ENCODE measurements at places on chromosomes 7 and 10.

DNA sequence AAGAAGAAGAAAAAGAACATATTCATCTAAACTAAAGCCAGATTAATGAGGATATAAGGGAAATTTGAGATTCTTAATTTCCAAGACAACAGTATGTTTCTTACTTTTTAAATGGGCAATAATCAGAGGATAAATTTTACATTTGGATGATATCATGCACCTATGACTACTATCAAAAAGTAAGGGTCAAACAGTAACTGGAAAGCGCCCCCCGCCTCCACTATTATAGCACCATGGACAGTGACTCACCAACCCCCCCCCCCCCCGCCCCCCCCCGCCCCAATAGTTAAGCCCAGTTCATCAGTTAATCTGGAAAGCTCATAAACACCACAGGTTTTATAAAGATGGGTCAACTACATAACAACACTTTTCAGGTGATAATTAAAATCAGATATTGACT, 194.3 kb upstream of the DGKB start:
- DNase-seq, result no peak

- no peak for DNase-seq
Measured at GRCh38 chr10:64130152-64130551, 609.0 kb downstream of the REEP3 start.

- DNase-seq, result no peak
Measured at GRCh38 chr10:299969-300368, 164.7 kb downstream of the ZMYND11 start.

GRCh38 chr7:139648941-139649425, 125.5 kb downstream of the CLEC2L start:
- no peak for DNase-seq

DNA sequence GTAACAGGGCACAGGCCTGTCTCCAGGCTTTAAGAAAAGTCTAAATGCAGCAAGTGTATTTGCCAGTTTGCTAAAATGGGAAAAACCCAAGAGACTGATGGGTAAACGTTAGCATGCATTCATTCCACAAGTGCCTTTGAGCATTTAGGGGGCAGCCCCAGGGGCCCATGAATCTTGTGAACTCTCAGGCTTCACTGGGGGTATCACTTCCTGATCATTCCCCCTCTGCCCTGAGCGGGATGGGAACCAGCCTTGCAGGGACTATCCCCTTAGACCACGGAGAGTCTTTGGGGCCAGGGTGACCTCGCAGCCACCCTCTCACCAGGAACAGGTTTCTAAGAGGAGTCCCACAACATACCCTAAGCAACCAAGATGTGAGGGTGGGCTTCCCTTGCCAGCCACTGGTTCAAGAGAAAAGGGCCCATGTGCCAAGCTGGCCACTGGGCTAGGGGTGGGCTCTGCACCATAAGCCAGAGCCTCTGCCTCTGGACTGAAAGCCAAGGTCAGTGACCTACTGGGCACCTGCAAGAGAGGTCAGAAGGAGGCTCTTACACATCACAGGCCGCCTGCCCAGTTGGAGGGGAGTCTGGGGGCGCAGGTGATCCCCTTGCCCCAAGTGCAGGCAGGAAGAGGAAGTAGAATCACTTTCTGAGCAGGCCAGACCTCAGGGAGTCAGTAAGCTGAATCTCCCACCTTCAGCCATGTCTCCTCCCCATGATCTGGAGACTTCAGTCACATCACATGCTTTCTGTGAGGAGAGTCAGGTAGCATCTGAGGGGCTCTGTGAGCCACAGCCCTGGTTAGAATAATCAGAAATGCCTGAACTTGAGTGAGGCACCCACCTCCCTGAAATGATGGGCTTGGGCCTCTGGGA, 75.0 kb downstream of the C10orf105 start:
- DNase-seq, result no peak

GRCh38 chr7:148173369-148173768, 417.2 kb upstream of the C7orf33 start:
- no peak for DNase-seq

GRCh38 chr10:108450280-108450679, 1285.8 kb upstream of the SORCS1 start:
- no peak for DNase-seq

DNA sequence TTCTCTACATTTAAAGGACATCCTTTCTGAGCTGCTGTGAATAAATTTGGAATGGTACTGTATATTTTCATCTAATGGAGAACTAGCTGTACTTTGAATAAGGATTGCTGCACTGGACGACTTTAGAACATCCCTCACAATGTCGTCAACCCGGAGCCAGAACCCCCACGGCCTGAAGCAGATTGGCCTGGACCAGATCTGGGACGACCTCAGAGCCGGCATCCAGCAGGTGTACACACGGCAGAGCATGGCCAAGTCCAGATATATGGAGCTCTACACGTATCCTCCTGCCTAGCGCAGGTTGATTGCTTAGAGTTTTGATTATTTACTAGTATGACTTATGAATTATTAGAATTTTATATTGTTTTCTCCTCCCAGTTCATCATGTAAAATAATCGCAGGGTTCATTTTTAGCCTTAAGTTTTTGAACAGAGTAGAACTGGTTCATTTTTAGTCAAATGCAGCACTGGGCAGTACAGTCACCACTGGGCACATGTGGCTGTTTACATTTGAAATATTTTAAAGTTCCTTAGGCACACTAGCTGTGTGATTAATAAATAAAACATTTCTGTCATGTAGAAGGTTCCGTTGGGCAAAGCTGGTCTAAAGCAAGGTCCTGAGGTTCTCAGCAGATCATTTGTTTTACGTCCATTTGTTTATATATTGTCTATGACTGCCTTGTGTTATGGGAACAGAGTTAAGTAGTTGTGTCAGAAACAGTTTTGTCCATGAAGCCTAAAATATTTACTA, 31.5 kb downstream of the CUL1 start:
- no peak for DNase-seq

DNA sequence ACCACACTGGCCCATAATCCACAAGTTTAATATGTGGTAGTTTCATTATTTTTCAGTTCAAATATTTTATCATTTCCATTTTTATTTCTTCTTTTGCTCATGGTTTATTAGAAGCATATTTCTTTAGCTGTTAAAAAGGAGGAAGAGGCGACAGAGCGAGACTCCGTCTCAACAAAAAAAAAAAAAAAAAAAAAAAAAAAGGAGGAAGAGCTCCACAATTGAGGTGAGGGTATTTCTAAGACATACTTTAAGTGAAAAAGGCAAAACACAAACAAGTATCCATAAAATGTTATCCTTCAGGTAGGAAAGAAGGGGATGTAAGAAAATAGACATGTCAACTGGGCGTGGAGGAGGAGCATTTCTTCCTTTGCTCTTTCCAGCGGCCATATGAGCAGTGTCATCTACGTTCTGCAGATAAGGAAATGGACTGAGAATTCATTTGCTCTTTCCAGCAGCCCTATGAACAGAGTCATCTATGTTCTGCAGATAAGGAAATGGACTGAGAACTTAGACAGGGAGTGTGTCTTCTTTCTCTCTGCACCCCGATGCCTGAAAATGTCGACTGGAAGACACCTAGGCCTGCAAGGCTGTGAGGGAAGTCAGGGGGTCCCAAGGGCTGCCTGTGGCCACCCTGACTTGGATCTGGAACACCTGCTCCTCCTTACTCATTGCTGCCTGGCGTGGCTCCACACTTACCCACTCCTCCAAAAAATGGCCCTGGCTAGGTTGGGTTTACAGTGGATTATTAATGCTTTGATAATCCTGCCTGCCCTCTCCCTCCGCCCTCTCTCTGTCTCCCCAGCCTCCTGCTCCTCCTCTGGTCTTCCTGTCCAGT, 18.9 kb upstream of the RAMP3 start:
- DNase-seq, result no peak

- no peak for DNase-seq
Measured at GRCh38 chr10:114179148-114179547, at the start of gene TDRD1. Gene TDRD1 (plus strand): TSS chr10:114179353. CDS start chr10:114187832, 8,479 bp downstream.

DNA sequence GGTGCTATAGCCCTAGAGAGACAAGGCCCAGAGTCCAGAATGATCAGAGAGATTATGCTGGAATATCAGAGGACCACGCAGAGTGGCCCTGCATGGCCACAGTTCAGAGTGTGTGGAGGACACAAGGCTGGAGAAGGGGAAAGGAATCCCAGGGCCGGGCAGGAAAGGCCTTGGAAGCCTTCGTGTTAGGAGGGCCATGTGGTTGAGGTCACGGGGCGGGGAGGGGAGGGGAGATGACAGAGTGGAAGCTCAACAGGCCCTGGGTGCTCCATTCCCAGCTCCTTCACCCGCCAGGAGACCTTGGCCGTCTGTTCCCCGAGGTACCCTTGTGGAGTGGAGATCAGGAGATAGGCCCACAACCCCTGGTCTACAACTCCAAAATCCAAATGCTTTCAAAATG, 13.2 kb upstream of the EN2 start:
- no peak for DNase-seq

DNA sequence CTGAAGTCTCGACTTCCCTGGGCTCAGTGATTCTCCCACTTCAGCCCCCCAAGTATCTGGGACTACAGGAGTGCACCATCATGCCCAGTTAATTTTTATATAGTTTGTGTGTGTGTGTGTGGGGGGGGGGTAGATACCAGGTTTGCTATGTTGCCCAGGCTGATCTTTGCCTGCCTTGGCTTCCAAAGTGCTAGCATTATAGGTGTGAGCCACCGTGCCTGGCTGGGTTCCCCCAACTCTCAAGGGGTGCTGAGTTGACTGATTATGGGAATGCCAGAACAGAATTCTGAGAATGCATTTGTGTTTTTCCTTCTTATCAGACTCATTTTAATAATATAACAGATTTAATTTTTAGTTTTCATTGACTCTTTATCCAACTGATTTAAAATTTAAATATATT, 19.5 kb downstream of the RPA3 start:
- no peak for DNase-seq

GRCh38 chr7:2724453-2725177, 36.6 kb downstream of the AMZ1 start:
- no peak for DNase-seq

DNA sequence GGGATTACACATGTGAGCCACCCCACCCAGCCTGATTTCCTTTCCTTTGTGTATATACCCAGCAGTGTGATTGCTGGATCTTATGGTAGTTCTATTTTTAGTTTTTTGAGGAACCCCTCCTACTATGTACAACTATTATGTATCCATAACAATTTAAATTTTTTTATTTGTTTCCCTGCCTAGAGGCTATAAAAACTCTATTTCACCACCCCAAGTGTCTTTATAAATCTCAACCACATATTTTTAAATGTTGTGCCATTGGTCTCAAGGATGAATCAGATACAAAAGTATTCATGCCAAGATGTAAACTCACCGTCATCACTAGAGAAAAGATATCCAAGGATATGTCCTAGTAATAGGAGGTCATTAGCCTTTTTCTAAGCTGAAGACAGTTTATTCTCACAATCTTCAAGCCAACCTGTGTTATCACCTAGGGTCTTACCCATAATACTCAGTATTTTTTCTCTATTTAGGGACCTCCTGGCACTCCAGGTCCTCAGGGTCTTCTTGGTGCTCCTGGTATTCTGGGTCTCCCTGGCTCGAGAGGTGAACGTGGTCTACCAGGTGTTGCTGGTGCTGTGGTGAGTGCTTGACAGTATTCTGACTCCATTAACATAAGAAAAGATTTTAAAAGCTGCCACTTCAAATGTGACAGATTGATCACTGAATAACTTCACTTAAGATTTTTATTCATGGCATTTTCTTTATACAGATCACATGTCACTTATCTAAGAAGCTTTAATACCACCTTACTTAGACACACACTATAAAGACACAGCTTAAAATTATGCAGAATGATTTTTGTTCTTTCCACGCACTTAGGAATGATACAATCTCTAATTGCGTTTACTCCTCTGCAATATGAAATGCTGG, 29.4 kb downstream of the COL1A2 start:
- no peak for DNase-seq

- DNase-seq, result no peak
Measured at GRCh38 chr10:119817991-119818888, 54.4 kb downstream of the MCMBP start.

DNA sequence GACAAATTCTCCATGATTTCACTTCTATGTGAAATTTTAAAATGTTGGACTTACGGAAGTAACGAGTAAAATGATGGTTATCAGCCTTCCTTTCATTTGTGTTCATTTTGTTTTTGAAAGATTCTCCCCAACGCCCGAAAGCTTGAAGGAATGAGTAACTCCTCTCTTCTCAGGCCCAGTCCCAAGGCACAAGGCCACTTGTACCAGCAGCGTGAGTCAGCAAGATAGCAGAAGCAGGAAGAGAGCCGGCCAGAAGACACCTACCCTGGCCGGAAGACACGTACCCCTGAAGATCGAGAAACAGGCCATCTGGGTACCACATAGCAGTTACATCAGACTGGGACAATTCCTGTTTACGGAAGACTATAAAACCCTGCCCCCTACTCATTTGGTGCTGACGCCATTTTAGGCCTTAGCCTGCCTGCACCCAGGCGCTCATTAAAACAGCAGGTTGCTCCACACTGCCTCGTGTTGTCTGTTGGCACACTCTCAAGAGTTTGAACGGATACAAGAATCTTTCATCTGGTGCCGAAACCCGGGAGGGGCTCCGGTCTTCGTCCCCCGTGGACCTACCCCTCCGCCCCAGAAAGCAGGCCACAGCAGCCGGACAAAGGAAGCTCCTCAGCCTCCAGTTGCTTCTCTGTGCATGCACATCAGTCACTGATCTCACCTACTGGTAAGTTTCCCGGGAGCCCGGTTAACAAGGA, 60.4 kb downstream of the LRRC17 start:
- no peak for DNase-seq

- no peak for DNase-seq
Measured at GRCh38 chr7:25926451-25926850, 225.5 kb upstream of the NFE2L3 start.

DNA sequence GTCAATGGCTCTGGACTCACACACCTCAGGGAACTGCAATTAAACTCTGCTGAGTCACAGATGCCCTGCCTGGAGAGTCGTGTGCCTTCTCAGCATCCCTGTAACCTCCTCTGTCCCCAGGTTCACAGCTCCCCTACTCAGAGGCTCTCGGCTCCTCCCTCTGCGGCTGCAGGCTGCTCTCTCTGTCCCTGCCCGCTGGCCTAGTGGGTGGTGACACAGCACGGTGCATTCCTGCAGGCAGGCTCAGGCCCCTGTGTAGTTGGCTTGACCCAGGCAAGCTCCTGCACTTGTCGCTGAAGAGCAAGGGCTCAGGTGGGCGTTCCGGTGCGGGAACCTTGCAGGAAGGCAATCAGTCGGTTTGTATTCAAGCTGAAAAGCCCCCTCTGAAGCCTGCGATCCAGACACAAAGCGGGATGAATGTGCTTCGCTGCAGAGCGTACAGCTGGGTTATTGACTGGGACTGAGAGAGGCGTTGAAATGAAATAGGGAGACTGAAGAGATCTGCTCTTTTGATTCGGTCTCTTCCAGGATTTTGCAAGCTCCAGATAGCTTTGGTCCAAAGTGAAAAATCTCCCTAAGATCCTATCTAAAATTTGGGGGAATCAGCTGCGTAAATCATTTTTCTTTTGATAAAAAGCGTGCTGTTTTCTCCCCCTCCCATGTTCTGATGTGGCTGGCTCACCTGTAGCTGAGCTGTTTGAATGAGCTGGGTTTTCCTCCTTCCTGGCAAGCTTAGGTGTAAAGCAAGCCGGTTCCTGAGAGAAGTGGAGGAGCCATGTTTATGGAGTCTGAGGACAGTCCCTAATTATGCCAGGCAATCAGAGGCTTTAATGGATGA, 208.7 kb upstream of the PHYHIPL start:
- DNase-seq, result no peak

Data from stimulated activated CD4-positive, alpha-beta T cell treated with anti-CD3 and anti-CD28 coated beads, Interleukin-12 subunit alpha, Interleukin-12 subunit beta, amount 100 ng/mL, for 24 hours (primary cell).